Chondrocyte (in vitro differentiated cells): ENCODE measurements at places on chromosomes 5 and 9. TPM values are rescaled to one million over a fixed set of nuclear protein-coding genes. Genes with fewer than 3 reads are reported as not detected.
A peak's percentile ranks its signal among the peaks of the same experiment; 100 is the strongest.

GRCh38 chr9:136530461-136531089 is 15.3 kb downstream of the NOTCH1 start:
- no peak for DNase-seq
- H3K27ac ChIP-seq: no peak overlapping the region
- H3K27me3 ChIP-seq: no peaks in the 10 kb centered on the region

GRCh38 chr5:153153086-153153485 is 337.4 kb upstream of the GRIA1 start:
- H3K27me3 ChIP-seq: peaks cover 13% of the 10 kb centered on the region
- H3K27ac ChIP-seq: no peak overlapping the region
- no peaks in the 10 kb centered on the region for H3K4me1 ChIP-seq
- DNase-seq: no peak
- no peak overlapping the region for H3K4me3 ChIP-seq

DNA sequence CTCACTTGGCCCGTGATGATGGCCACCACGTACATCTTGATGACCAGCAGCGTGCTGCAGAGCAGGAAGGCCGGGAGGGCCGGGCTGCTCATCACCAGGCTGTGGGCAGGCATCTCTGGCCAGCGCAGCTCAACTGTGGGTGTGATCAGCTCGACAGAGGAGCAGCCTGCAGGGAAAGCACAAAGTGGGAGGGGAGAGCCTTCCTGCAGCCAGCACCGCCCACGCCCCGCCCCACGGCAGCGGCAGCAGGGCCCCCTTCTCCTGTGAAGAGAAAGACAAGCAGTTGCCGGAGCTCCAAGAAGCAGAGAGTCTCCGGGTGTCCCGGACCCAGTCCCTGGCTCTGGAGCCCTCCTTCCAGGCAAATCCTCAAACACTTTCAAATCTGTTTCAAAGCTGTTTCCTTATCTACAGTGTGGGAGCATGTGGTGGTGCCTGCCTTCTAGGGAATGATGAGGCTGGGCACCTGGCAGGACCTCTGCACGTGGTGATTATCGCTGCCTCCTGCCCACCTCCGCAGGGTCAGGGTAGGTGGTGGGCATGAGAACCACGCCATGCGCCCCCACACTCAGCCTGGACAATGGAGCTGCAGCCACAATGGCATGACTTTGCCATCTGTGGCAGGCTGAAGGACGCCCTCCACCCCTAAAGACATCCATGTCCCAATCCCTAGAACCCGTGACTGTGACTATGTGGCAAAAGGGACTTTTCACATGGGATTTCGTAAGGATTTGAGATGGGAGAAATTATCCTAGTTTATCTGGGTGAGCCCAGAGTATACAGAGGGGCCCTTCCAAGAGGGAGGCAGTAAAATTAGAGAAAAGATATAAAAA is at the start of gene PTGES:
Gene PTGES (minus strand): TSS at position 143 of the 830 bp plus-strand sequence. CDS start 30 bp downstream, at position 113.
- peaks cover 9% of the 10 kb centered on the region for H3K27me3 ChIP-seq
- H3K4me3 ChIP-seq: peak within 1 kb of the TSS; percentile 58
- H3K27ac ChIP-seq: peak within 1 kb of the TSS; percentile 12

DNA sequence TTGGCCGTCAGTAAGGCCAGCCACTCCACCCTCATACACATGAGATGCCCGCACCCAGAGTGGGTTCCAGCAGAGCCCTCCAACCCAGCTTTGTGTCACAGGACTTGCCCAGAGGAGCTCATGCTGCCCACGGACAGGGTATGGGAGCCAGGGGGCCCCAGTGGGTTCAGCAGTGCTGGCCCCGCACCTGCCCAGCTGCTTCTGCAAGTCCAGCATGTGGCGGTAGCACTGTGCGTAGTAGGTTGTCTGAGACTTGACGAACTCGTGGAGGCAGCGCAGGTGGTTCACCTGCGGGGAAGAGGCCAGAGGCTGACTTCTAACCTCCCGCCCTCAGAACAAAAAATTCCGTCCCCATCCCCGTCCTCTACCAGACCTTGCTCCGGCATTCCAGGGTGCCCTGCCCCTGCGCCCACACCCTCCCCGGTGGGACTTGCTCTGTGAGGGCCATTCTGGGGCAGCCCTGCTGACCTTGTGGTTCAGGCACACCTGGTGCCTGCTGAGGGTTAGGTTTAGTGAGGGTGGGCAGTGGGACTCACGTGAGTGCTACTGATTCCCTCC is 18.5 kb downstream of the SH3GLB2 start:
- H3K27me3 ChIP-seq: no peaks in the 10 kb centered on the region
- no peak overlapping the region for H3K27ac ChIP-seq
- H3K36me3 ChIP-seq: peaks cover 13% of the 10 kb centered on the region
- no peak overlapping the region for H3K4me3 ChIP-seq

Gene TAF11L5
- not detected in 3 replicates for total RNA-seq
